ENCODE measurements at places on chromosomes 6 and 20.

- no peak for DNase-seq
Measured at GRCh38 chr6:45756606-45757005, 259.1 kb downstream of the CLIC5 start.

- no peak for DNase-seq
Measured at GRCh38 chr6:37060195-37060559, 54.7 kb downstream of the FGD2 start.

GRCh38 chr6:45044086-45044485, 284.0 kb upstream of the RUNX2 start:
- DNase-seq: no peak

- DNase-seq: no peak
Measured at GRCh38 chr6:70150521-70150920, 152.4 kb downstream of the COL9A1 start.

DNA sequence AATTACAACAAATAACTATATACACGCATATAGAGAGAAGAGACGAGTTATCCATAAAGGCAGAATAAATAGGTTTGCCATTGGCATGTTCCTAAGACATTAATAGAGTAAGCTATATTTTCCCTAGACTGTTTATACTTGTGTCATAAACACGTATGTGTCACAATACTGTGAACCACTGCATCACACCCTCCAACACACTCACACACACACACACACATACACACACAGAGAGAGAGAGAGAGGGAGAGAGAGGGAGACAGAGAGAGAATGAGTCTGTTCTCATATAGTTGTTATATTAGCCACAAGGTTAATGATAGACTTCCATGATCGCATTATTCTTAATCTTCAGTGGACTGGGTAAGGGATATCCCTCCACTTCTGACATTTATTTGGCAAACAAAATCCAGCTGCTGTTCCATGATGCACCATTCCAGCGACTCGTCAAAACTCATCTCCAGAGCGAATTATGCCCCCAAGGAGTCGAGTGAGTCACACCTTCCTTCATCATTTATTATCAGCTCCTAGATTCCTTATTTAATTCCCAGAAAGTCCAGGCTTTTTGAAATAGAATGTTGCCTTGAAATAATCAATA, 82.8 kb upstream of the HIVEP1 start:
- no peak for DNase-seq

GRCh38 chr6:42007286-42008137, 42.8 kb upstream of the TAF8 start:
- no peak for DNase-seq

GRCh38 chr6:122284848-122285247, 114.6 kb upstream of the HSF2 start:
- DNase-seq: no peak

DNA sequence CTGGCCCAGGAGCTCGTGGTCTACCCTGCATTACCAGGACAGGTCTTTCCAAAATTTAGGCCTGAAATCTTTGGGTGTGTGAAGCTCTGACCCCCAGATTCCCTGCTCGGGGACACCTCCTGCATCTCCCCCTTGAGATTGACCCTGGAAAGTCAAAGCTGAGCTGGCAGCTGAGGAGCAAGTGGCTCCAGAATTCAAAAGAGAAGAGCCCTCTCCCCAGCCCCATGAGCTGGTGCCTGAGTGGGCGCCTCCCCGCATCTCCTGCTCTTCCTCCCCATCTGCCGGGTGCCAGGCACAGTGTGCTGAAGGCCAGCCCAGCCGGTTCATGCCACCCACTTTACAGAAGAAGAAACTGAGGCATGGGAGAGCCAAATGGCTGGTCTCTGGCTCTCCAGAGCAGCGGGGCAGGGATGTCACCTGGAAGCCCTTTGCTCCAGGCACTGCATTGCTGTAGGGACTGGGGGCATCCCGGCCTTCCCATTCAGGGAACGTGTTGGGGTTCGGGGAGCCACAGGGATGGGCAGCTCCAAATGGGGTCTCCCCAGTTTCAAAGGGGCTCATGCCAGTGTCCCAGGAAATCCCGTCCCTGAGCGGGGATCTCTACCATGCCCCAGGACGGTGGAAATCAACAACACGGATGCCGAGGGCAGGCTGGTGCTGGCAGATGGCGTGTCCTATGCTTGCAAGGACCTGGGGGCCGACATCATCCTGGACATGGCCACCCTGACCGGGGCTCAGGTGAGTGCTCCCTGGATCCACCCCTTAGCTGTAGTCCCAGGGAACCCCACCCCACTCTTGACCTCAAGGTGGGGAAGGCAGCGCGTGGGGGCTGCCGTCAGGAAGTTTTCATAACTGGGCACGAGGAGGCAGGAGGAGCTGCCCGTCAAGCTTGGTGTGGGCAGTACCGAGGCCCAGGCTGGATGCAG, 20.5 kb downstream of the NPEPL1 start:
- DNase-seq: no peak

GRCh38 chr20:56418385-56418861, 6.4 kb downstream of the CASS4 start:
- DNase-seq: no peak

DNA sequence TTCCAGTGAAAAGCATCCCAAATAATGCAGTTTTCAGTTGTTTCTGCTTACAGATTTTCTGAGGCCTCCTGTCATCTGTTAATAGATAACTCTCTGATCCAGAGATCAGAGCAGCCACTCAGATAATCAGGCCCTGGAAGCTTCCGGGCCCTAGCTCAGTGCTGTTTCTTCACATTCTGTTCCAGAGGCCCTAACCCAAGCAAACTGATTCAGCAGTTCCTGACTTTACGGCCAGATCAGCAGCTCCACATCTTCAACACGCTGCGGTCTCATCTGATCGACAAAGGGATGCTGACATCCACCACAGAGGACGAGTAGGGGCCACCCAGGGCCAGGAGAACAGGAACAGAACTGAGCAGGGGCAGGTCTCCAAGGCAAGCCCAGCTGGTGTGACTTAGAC, 63.1 kb downstream of the CDS2 start:
- no peak for DNase-seq

- no peak for DNase-seq
Measured at GRCh38 chr20:17066902-17067301, 159.9 kb upstream of the PCSK2 start.

DNA sequence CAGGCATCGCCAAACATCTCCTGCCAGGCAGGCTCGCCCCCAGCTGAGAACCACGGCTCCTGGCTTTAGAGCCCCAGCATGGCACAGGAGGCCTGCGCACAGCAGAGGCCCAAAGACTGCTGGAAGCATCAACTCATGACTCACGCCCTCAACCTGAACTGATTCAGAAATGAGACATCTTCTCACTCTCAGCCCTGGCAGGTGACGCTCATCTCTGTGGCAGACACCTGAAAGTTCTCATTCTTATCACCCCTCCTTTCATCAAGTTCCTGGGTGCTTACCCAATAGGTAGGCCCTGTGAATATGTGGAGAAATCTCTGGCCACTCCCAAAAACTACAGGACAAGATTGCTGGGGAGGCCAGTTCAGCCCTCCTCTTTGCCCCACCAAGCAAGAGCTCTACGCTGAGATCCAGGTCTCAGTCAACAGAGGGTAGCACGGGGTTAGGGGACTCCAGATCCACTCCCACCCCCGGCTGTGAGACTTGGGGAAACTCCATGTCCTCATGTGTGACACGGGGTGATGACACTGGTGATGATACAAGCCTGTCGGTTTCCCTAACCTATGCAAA, 11.3 kb downstream of the NFATC2 start:
- DNase-seq: no peak

DNA sequence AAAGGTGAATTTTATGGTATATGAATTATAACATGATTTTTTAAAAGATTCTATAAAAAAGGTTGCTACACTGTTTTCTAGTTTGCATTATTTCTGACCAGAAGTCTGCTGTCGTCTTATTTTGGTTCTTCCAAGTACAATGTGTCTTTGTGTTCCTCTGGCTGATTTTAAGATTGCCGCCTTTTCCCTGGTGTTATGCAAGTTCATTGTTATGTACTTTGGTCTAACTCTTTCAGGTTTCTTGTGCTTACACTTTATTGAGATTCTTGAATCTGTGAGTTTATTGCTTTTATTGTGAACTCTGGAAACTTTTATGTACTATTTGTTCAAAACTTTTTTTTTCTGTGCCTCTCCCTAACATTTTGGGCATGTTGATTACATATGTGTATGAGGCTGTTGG, 109.8 kb downstream of the RFX6 start:
- DNase-seq: no peak

GRCh38 chr20:19502169-19502568, 255.9 kb upstream of the RIN2 start:
- DNase-seq: no peak

GRCh38 chr6:159931112-159931511, 37.8 kb upstream of the IGF2R start:
- no peak for DNase-seq

- DNase-seq: no peak
Measured at GRCh38 chr6:161128680-161129196, 137.2 kb downstream of the MAP3K4 start.

GRCh38 chr6:5580736-5581581, 319.6 kb downstream of the FARS2 start:
- DNase-seq: no peak

All from amygdala (tissue), 56 donors.